ENCODE measurements at places on chromosomes 3 and 15. TPM values are rescaled to one million over a fixed set of nuclear protein-coding genes. Genes with fewer than 3 reads are reported as not detected.

Gene SLC24A5
- total RNA-seq, result not detected

Gene FGF7
- 49.3 TPM for total RNA-seq

Gene P2RY1
- total RNA-seq, result not detected

DNA sequence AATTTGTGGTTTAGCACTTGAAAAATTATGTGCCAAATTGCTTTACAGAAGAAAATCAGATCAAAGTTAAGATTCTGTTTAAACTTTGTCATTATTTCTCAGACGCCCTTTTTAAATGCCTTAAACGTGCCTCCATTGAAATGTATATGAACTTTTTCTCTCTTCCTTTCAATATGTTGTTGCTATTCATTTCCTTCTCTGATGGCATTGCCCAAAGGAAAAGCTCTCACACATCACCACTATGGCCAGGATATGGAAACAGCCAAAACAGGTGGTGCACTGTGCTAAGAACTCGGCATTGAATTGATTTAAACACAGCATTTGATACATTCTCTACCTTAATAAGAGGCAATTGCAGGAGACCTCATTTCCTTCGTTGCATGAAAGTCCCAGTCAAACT lies 35.7 kb upstream of the NR2F2 start:
- H3K27ac ChIP-seq, result 0 out of 2 replicates have a peak overlapping the region, but pooled peaks have one; percentile 5
- H3K4me3 ChIP-seq, result no peak overlapping the region

DNA sequence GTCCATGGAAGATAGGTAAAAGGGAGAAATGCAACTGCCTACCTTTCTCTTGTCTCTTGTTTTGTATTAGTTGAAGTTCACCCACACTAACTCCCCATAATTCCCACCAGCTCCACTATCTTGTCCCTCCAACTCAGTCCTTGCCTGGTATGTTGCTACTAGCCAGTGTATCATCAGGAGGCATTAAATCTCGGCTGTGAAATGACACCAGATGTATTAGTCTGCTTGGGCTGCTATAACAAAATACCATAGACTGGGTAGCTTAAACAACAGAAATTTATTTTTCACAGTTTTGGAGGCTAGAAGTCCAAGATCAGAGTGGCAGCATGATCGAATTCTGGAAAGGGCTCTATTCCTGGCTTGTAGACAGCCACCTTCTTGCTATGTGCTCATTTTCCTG lies 102.3 kb upstream of the WDR72 start:
- H3K27me3 ChIP-seq, result no peaks in the 10 kb centered on the region
- no peaks in the 10 kb centered on the region for H3K36me3 ChIP-seq
- no peak overlapping the region for H3K4me3 ChIP-seq
- H3K4me1 ChIP-seq, result no peaks in the 10 kb centered on the region

GRCh38 chr3:4850928-4851265 lies 128.3 kb upstream of the BHLHE40 start:
- no peak for DNase-seq
- H3K27ac ChIP-seq, result no peak overlapping the region
- no peak overlapping the region for H3K4me3 ChIP-seq
- H3K4me1 ChIP-seq, result peaks cover 11% of the 10 kb centered on the region
- no peaks in the 10 kb centered on the region for H3K27me3 ChIP-seq

GRCh38 chr3:119313461-119313860 lies 19.3 kb downstream of the ARHGAP31 start:
- no peak overlapping the region for H3K27ac ChIP-seq
- no peaks in the 10 kb centered on the region for H3K27me3 ChIP-seq
- H3K4me1 ChIP-seq, result peaks cover 59% of the 10 kb centered on the region
- H3K4me3 ChIP-seq, result no peak overlapping the region
- peaks cover 10% of the 10 kb centered on the region for H3K36me3 ChIP-seq

- H3K4me3 ChIP-seq, result no peak overlapping the region
- peaks cover 27% of the 10 kb centered on the region for H3K27me3 ChIP-seq
- no peaks in the 10 kb centered on the region for H3K36me3 ChIP-seq
- DNase-seq, result no peak
- no peaks in the 10 kb centered on the region for H3K4me1 ChIP-seq
- H3K27ac ChIP-seq, result no peak overlapping the region
Measured at GRCh38 chr15:58558777-58559176, 127.0 kb downstream of the LIPC start.
